ENCODE measurements at places on chromosomes 6 and 20. TPM values are rescaled to one million over a fixed set of nuclear protein-coding genes. Genes with fewer than 3 reads are reported as not detected.

The BYSL gene
- 75.7 TPM for total RNA-seq

The EPPIN gene
- total RNA-seq, result not detected

The TSHZ2 gene
- 0.74 TPM for total RNA-seq

The PMEPA1 gene
- 1.7 TPM for total RNA-seq

The SOX18 gene
- total RNA-seq, result not detected

The TP53INP2 gene
- 2.9 TPM for total RNA-seq

The SRC gene
- total RNA-seq, result 1.9 TPM

The PTPRA gene
- total RNA-seq, result 40.6 TPM

The PLA2G7 gene
- not detected for total RNA-seq

DNA sequence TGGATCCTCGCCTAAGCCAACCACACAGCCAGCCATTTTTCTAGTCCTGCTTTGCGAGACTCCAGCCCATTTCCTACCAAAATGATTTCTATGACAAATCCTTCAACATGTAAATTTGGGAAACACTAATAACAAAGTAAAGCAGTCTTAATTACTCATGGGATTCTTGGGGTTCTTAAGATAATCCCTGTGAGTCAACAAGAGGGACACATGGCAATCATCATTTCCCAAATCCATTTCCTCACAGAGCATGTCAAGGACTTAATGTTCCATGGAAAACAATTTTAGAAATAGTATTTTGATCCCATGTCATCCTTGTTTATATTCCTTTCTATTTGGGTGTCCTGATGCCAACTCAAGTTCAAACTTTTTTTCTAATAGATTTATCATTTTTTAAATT is 322.7 kb upstream of the NOX3 start:
- no peaks in the 10 kb centered on the region for H3K27me3 ChIP-seq
- no peaks in the 10 kb centered on the region for H3K36me3 ChIP-seq
- H3K4me3 ChIP-seq, result no peak overlapping the region
- no peak overlapping the region for H3K27ac ChIP-seq
- DNase-seq, result no peak

DNA sequence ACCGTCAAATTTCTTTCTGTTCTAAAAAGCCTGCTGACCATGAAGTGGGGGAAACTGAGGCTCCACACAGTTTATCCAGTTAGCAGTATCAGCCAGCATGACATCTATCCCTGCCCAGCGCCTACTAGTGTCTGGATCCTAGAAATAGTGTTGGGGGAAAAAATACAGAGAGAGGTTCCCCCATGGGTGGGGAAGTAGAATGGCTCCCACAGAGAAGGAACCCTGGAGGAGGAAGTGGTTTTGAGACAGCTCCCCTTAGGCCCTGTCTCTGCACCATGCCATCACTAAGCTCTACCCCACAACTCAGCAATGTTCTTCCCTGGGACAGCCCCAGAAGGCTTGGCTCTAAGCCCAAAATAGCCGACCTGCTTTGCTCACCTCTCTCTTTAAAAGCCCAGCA is 153.4 kb downstream of the MBOAT1 start:
- H3K27me3 ChIP-seq, result peaks cover 6% of the 10 kb centered on the region
- no peak for DNase-seq
- no peaks in the 10 kb centered on the region for H3K4me1 ChIP-seq
- no peak overlapping the region for H3K4me3 ChIP-seq
- no peak overlapping the region for H3K27ac ChIP-seq

- no peaks in the 10 kb centered on the region for H3K4me1 ChIP-seq
- no peak overlapping the region for H3K27ac ChIP-seq
- H3K27me3 ChIP-seq, result peaks cover 4% of the 10 kb centered on the region
- no peak for DNase-seq
- no peak overlapping the region for H3K4me3 ChIP-seq
Measured at GRCh38 chr20:199996-200395, 10.5 kb upstream of the DEFB128 start.

DNA sequence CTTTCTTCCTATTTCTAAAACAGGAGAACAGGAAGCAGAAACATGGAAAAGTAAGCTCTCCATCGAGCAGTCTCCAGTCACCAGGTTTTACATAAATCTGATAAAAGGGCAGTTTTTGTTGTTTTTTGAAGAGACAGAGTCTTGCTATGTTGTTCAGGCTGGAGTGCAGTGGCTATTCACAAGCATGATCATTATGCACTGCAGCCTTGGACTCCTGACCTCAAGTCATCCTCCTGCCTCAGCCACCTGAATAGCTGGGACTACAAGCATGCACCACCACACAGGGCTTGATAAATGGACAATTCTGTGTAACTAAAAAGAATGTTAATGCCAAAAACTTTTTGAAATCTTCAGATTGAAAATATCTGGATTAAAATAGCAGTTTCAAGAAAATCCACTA is 23.8 kb downstream of the SAMHD1 start:
- H3K27me3 ChIP-seq, result no peaks in the 10 kb centered on the region
- no peak overlapping the region for H3K27ac ChIP-seq
- peaks cover 48% of the 10 kb centered on the region for H3K4me1 ChIP-seq
- H3K4me3 ChIP-seq, result no peak overlapping the region
- no peak for DNase-seq
- peaks cover 56% of the 10 kb centered on the region for H3K36me3 ChIP-seq

- no peaks in the 10 kb centered on the region for H3K36me3 ChIP-seq
- H3K4me3 ChIP-seq, result no peak overlapping the region
- no peaks in the 10 kb centered on the region for H3K27me3 ChIP-seq
- H3K4me1 ChIP-seq, result no peaks in the 10 kb centered on the region
- no peak for DNase-seq
Measured at GRCh38 chr20:61052195-61052750, 199.8 kb upstream of the CDH4 start.

DNA sequence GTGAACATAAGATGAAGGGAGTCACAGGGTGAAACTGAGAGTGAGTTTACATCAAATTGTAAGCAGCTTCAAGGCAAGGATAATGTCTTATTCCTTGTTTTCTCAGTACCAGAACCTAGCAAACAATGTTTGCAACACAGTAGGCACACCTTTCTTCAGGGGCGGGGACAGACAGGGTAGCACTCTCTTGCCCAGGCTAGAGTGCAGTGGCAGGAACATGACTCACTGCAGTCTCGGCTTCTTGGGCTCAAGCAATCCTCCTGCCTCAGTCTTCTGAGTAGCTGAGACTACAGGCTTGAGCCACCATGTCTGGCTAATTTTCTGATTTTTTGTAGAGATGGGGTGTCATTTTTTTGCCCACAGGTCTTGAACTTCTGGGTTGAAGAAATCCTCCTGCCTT is 299.8 kb downstream of the CD83 start:
- no peaks in the 10 kb centered on the region for H3K27me3 ChIP-seq
- DNase-seq, result no peak
- H3K4me3 ChIP-seq, result no peak overlapping the region
- no peak overlapping the region for H3K27ac ChIP-seq
- H3K36me3 ChIP-seq, result no peaks in the 10 kb centered on the region

DNA sequence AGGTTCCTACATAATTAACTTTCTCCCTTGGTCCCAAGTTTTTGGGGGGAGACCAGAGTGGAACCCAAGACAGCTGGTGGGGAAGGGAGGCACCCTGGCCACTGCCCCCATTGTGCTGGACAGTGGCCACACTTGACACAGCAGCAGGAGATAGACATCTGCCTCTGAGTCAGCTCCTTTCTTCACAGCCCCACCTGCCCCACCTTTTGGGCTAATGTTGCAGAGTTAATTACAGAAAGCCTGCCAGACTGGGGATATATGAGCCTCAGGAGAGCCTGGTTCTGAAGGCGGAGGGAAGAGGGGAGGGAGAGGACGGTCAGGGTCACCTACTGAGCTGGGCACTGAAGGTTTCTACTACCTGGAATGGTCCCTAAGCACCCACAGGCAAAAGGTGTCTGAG is 50.6 kb downstream of the MAFB start:
- no peak overlapping the region for H3K4me3 ChIP-seq
- no peak overlapping the region for H3K27ac ChIP-seq
- no peak for DNase-seq
- H3K36me3 ChIP-seq, result no peaks in the 10 kb centered on the region
- no peaks in the 10 kb centered on the region for H3K4me1 ChIP-seq
- no peaks in the 10 kb centered on the region for H3K27me3 ChIP-seq

DNA sequence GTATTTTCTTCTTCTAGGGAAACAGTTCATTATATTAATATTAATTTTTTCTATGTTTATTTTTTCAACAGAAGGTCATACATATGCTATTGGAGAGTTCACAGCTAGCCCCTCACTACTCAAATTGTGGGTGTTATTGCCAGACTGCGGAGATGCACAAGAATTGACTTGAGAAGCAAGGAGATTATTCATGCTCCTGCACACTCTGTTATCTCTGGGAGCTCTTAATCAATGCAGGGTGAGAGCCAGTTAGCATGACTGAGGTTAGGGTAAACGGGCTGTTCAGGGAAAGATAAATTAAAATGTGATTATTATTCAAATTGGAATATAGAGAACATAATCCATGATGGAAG is 48.9 kb upstream of the DEFB112 start:
- no peaks in the 10 kb centered on the region for H3K36me3 ChIP-seq
- no peak overlapping the region for H3K4me3 ChIP-seq

GRCh38 chr6:125947615-125948014 is 9.0 kb upstream of the HINT3 start:
- H3K27ac ChIP-seq, result no peak overlapping the region
- H3K4me1 ChIP-seq, result peaks cover 11% of the 10 kb centered on the region
- peaks cover 3% of the 10 kb centered on the region for H3K27me3 ChIP-seq
- H3K36me3 ChIP-seq, result no peaks in the 10 kb centered on the region
- no peak overlapping the region for H3K4me3 ChIP-seq
- DNase-seq, result no peak

DNA sequence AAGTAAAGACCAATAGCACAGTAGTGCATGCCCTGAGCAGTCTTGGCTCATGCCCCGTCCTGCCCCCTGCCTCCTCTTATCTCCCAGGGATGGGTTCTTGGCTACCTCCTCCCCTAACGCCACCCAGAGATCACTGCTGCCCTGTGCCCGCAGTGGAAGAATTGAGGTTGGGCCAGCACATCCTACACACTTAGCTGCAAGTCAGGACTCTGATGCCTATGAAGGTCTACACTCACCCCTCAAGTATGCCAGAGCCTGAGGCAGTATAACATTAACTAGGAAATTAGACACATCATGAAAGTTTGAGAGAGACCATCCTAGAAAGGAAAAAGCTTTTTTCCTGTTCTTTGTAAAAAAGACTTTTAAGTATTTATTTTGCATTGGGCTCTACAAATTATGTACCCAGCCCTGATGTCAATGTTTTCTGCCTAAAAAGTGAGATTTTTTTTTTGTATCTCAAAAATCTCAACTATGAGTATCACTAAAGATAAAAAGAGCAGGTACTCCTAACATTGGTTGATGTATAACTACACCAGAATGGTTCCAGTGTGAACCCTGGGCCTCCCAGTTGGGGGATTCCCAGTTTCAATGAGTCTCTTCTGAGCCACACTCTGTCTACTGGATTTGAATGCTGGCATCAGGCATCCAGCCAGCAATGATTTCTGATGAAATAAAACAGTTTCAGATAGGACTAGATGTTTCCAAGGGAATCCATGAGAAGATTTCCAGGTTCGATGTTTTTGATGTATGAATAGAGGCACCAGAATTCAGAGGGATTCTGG is 115.4 kb downstream of the ISM1 start:
- no peak for DNase-seq
- no peak overlapping the region for H3K4me3 ChIP-seq
- H3K36me3 ChIP-seq, result no peaks in the 10 kb centered on the region
- peak overlapping the region; percentile 35 for H3K27ac ChIP-seq
- no peaks in the 10 kb centered on the region for H3K27me3 ChIP-seq

DNA sequence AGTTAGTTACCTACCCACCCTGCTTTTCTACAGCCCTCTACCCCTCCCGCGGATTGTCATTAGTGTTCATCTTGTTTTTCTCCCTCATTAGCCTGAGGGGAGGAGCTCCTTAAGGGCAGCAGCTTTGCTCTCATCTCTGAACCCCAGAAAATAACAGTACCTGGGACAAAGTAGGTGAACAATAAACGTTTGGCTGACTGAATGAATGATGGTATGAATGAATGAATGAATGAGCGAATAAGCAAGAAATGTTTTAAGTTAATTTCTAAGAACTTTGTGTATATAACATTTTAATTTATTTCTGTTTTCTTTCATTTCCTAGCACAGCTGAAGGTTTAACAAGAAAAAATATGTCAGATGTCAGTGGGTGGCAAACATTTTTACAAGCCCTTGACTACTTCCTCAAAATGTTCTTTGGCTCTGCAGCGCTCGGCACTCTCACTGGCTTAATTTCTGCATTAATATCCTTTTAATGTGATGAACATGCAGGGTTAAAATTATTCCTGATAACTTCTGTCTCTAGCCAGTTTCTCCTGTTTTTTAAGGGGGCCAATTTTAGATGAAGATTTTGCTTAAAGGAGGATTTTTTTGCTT is 50.1 kb downstream of the SLC9A8 start:
- H3K4me1 ChIP-seq, result no peaks in the 10 kb centered on the region
- no peak overlapping the region for H3K27ac ChIP-seq
- DNase-seq, result no peak

DNA sequence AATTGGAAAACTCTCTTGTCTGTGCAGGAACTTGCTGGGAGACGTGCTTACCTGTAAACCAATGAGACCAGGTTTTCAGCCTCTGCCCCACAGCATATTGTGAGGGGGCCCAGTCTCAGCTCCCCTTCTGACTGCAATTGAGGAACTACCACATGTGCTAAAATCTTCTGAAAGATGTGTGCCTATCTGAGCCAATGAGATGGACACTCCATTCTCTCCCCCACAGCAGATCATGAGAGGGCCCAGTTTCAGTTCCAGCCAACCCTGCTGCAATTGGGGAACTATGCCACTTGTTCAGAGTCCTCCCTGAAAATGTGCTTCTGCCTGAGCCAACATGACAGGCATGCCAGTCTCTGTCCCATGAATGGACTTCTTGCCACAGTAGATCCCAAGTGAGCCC is 20.9 kb upstream of the PI3 start:
- no peak overlapping the region for H3K27ac ChIP-seq
- H3K27me3 ChIP-seq, result peaks cover 18% of the 10 kb centered on the region
- no peak overlapping the region for H3K4me3 ChIP-seq
- no peaks in the 10 kb centered on the region for H3K36me3 ChIP-seq
- no peak for DNase-seq

- H3K27ac ChIP-seq, result no peak overlapping the region
- no peak for DNase-seq
- no peak overlapping the region for H3K4me3 ChIP-seq
- H3K4me1 ChIP-seq, result no peaks in the 10 kb centered on the region
- H3K36me3 ChIP-seq, result peaks cover 15% of the 10 kb centered on the region
Measured at GRCh38 chr6:57068061-57068460, 21.6 kb downstream of the KIAA1586 start.

- H3K4me3 ChIP-seq, result no peak overlapping the region
- DNase-seq, result no peak
- no peak overlapping the region for H3K27ac ChIP-seq
- no peaks in the 10 kb centered on the region for H3K36me3 ChIP-seq
Measured at GRCh38 chr20:40499391-40499790, 189.6 kb downstream of the MAFB start.

DNA sequence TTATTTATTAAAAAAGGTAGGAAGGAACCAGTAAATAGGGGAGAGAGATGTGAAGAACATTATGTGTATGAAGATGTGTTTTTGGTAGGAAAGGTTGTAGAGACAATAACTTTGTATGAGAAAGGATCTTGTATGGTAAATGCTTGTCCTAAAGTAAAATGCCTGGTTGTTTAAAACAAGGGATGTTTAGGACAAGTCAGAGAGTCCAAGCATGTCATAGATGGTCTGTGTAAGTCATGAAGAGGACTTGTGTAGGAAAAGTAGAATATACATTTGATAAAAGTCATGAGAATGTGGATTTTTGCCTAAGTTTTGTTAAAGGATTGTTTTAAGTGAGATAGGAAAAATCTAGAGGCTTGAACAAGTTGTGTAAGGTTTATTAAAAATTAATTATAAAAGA is 325.1 kb downstream of the CDH26 start:
- H3K27ac ChIP-seq, result no peak overlapping the region
- peaks cover 4% of the 10 kb centered on the region for H3K36me3 ChIP-seq
- no peak for DNase-seq
- no peaks in the 10 kb centered on the region for H3K4me1 ChIP-seq
- H3K27me3 ChIP-seq, result no peaks in the 10 kb centered on the region

All from activated naive CD8-positive, alpha-beta T cell treated with anti-CD3 and anti-CD28 coated beads for 36 hours (primary cell).